GM23248 (cell line): ENCODE measurements at places on chromosomes 1 and 21. TPM values are rescaled to one million over a fixed set of nuclear protein-coding genes. Genes with fewer than 3 reads are reported as not detected.

The PADI2 gene
- 0.13 and 0.22 TPM in 2 replicates for total RNA-seq

- H3K4me3 ChIP-seq = no peak overlapping the region
- H3K27me3 ChIP-seq = no peaks in the 10 kb centered on the region
- peak; percentile 84 for DNase-seq
- H3K27ac ChIP-seq = no peak overlapping the region
- peaks cover 19% of the 10 kb centered on the region for H3K4me1 ChIP-seq
- no peaks in the 10 kb centered on the region for H3K36me3 ChIP-seq
Measured at GRCh38 chr1:172745014-172745413, 86.1 kb downstream of the FASLG start.

DNA sequence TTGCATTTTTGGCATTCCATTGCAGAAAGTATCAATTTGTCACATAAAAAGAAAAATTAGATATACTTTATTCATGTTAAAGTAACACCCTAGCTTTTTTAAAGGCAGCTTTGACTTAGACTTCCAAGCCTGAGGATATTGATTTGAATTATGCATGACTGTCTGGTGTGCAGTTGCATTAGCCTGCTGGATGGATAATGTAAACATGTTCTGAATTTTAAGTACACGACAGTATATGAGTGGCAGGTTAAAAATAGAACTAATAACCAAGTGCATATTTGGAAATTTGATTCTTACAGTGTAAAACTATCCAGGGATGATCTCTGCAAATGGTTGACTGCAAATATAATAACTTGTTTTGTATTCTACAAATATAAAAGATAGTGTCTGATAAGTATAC lies 124.0 kb downstream of the SYT14 start:
- no peak overlapping the region for H3K27ac ChIP-seq
- H3K4me1 ChIP-seq = no peaks in the 10 kb centered on the region
- H3K27me3 ChIP-seq = no peaks in the 10 kb centered on the region
- no peaks in the 10 kb centered on the region for H3K36me3 ChIP-seq

DNA sequence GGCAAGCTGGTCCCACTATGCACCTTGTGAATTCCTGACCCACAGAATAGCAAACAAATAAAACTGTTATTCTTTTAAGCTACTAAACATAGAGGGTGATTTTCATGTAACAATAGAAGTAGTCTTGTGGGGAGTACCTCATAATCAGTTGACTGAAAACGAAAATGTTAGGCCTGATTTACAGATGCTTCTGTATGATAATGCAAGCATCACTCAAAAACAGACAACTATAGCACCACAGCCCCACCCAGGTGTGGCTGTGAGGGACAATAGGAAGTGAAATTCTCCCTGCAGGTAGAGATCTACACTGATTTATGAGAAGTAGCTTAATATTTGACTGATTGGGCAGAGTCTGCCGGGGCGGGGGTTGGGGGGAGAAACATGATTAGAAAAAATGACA lies 26.5 kb upstream of the KRTAP19-8 start:
- no peak overlapping the region for H3K27ac ChIP-seq
- H3K27me3 ChIP-seq = no peaks in the 10 kb centered on the region
- no peak for DNase-seq

The FAM43B gene
- 0.11 TPM in 1 of 2 replicates, not detected in the other for total RNA-seq

- no peak overlapping the region for H3K4me3 ChIP-seq
- H3K27ac ChIP-seq = no peak overlapping the region
- peaks cover 13% of the 10 kb centered on the region for H3K4me1 ChIP-seq
- H3K36me3 ChIP-seq = no peaks in the 10 kb centered on the region; the same call in 1 of the 2 replicates
Measured at GRCh38 chr1:201136355-201137023, 9.5 kb upstream of the ASCL5 start.

The IQGAP3 gene
- 12.5 and 14.7 TPM in 2 replicates for total RNA-seq

- no peak overlapping the region for H3K4me3 ChIP-seq
- H3K4me1 ChIP-seq = no peaks in the 10 kb centered on the region
- H3K27ac ChIP-seq = no peak overlapping the region
- H3K27me3 ChIP-seq = peaks cover 6% of the 10 kb centered on the region; the same call in 1 of the 2 replicates
- no peak for DNase-seq
Measured at GRCh38 chr1:29355375-29355774, 119.1 kb downstream of the PTPRU start.

DNA sequence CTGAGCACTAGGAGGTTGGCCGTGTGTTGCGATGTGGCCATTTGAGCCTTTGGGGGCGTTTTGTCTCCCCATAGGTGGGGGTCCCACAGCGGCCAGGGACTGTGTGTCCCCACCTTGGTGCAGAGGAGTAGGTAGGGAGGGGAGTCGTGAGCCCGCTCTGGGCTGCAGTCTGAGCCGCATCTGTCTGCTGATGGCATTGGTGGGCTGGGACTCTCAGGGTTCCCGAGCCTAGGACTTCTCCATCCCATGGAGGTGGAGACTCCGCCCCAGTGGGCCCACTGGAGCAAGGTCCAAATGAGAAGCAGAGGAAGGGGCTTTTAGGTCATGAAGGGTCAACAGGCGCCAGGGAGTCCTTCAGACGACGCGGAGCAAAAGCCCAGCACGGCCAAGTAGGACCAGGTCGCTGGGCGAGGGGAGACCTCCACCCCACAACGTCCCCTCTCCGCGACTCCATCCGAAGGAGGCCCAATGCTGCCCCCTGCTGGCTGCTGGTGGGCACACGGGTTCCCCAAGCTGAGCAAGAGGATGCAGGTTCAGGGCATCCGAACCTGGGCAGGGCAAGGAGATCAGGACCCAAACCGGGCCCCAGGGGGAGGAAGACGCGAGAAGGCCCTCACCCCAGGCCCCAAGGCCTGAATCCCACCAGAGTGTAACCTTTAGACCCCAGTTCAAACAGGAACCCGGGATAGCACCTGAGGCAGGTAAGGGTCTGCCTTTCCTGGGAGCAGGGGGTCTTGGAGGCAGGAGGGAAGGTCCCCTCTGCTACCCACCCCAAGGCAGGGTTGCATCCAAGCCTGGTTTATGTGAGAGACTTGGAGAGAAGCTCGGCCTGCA lies 14.9 kb downstream of the TTC34 start:
- no peak overlapping the region for H3K4me3 ChIP-seq
- no peak overlapping the region for H3K27ac ChIP-seq
- no peaks in the 10 kb centered on the region for H3K36me3 ChIP-seq
- H3K27me3 ChIP-seq = no peaks in the 10 kb centered on the region
- DNase-seq = peak; percentile 4

GRCh38 chr1:8040586-8040985 lies 14.5 kb upstream of the ERRFI1 start:
- H3K36me3 ChIP-seq = no peaks in the 10 kb centered on the region
- peak; percentile 99 for DNase-seq
- peak overlapping the region; percentile 62 for H3K27ac ChIP-seq
- no peak overlapping the region for H3K4me3 ChIP-seq
- H3K4me1 ChIP-seq = peaks cover 12% of the 10 kb centered on the region

- no peaks in the 10 kb centered on the region for H3K36me3 ChIP-seq
- no peak overlapping the region for H3K27ac ChIP-seq
- H3K27me3 ChIP-seq = no peaks in the 10 kb centered on the region
- peaks cover 33% of the 10 kb centered on the region for H3K4me1 ChIP-seq
- peak; percentile 69 for DNase-seq
Measured at GRCh38 chr1:222821239-222821638, 6.4 kb downstream of the DISP1 start.

DNA sequence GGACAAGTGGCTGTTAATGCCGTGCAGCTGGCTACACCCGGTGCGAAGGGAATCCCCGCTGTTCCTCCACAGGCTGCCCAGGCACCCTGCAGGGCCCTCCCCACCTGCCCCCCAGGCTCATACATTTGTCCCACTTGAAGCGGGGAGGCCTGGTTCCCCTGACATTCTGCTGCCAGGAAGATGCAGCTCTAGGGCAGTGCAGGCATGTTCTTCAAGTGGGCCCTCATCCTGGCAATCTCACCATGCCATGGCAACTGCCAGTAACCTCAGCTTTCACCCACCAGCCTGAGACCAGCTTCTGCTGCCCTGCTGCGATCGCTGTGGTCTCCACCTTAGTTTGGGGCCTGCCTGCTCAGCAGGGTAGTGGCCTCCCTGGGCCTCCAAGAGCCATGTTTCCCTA lies 151.9 kb upstream of the COL6A1 start:
- H3K4me1 ChIP-seq = no peaks in the 10 kb centered on the region
- no peak overlapping the region for H3K27ac ChIP-seq
- no peak for DNase-seq
- no peaks in the 10 kb centered on the region for H3K36me3 ChIP-seq
- no peak overlapping the region for H3K4me3 ChIP-seq

DNA sequence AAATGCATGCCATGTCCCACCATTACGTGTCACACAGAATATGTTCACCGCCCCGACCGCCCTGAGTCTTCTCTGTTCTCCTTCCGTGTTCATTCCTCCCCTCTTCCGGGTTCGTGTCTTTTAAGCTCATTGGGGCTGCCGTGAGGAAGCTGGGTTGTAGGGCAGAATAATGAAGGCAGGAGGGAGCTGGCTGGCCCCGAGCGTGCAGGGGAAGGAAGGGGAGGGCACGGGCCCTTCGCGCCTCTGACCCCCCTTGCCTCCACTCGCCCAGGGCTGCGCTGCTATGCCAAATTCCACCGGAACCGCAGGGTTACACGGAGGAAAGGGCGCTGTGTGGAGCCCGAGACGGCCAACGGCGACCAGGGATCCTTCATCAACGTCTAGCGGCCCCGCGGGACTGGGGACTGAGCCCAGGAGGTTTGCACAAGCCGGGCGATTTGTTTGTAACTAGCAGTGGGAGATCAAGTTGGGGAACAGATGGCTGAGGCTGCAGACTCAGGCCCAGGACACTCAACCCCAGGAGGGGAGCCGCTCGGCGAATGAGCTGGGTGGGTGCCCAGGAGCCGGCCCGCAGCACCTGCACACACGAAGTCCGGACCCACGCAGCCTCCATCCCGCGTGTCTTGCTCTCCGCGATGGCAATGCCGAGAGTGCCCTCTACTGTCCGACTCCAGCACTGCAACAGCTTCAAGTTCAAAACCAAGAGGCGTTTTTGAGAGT lies 16.5 kb upstream of the AGTRAP start:
- no peaks in the 10 kb centered on the region for H3K36me3 ChIP-seq
- no peaks in the 10 kb centered on the region for H3K4me1 ChIP-seq
- H3K27me3 ChIP-seq = peaks cover 19% of the 10 kb centered on the region; the same call in 1 of the 2 replicates
- peak; percentile 64 for DNase-seq
- H3K27ac ChIP-seq = no peak overlapping the region

GRCh38 chr1:244214009-244214967 lies 163.2 kb downstream of the ZBTB18 start:
- H3K4me3 ChIP-seq = no peak overlapping the region
- no peak overlapping the region for H3K27ac ChIP-seq
- no peaks in the 10 kb centered on the region for H3K36me3 ChIP-seq
- H3K4me1 ChIP-seq = no peaks in the 10 kb centered on the region
- no peak for DNase-seq

GRCh38 chr1:91054780-91055481 lies 33.1 kb upstream of the ZNF644 start:
- H3K27me3 ChIP-seq = no peaks in the 10 kb centered on the region
- H3K4me3 ChIP-seq = no peak overlapping the region
- H3K4me1 ChIP-seq = no peaks in the 10 kb centered on the region

The CPLANE2 gene
- 9.7 and 16.5 TPM in 2 replicates for total RNA-seq

The FAM229A gene
- 1.1 and 3.2 TPM in 2 replicates for total RNA-seq

- no peak overlapping the region for H3K27ac ChIP-seq
- DNase-seq = no peak
- H3K4me3 ChIP-seq = no peak overlapping the region
- H3K36me3 ChIP-seq = peaks cover 32% of the 10 kb centered on the region
- no peaks in the 10 kb centered on the region for H3K27me3 ChIP-seq
Measured at GRCh38 chr1:111768023-111768422, 12.3 kb downstream of the DDX20 start.

DNA sequence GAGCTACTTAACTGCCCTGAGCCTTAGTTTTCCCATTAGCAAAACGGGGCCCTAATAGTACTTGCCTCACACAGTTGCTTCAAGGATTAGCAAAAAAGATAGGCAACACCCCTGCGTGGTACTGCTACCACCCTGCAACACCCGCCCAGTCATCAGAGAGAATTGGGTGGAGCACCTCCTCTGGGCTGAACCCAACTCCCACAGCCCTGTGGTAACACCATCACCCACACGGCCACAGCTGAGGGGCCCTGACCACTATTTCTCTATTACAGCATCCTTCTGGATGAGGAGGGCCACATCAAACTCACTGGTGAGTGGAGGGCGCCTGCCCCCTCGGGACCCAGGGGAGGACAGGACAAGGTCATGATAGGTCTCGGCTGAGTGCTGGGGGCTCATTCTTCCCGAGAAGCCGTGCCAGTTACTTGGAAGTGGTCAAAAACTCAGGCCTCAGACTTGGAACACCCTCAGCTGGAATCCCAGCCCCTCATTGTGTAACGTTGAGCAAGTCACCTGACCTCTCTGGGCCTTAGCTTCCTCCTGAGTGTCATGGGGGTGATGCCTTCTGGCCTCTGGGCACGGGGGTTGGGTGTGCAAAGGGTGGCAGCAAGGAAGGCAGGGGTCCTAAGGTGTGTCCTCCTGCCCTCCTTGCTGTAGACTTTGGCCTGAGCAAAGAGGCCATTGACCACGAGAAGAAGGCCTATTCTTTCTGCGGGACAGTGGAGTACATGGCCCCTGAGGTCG lies 24.6 kb downstream of the RPS6KA1 start:
- H3K27ac ChIP-seq = no peak overlapping the region
- H3K4me1 ChIP-seq = no peaks in the 10 kb centered on the region
- H3K4me3 ChIP-seq = no peak overlapping the region
- no peaks in the 10 kb centered on the region for H3K36me3 ChIP-seq

DNA sequence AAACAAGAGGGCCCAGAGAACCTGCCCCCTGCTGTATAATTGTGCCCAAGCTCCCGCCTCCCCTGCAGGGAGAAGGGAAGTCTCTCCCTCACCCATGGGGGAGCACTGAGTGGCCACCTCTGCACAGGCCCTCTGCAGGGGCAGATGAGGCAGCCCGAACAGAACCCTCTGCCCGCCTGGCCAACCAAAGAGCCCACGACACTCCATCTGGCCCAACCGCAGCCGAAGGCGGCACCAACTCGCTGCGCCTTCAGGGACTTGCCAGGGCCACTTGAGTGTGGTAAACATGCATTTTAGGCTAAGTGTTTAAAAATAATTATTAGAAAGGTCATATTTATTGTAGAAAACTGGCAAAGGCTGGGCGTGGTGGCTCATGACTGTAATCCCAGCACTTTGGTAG lies 34.6 kb upstream of the CCSAP start:
- H3K4me1 ChIP-seq = no peaks in the 10 kb centered on the region
- H3K27ac ChIP-seq = no peak overlapping the region
- DNase-seq = no peak
- H3K4me3 ChIP-seq = no peak overlapping the region

DNA sequence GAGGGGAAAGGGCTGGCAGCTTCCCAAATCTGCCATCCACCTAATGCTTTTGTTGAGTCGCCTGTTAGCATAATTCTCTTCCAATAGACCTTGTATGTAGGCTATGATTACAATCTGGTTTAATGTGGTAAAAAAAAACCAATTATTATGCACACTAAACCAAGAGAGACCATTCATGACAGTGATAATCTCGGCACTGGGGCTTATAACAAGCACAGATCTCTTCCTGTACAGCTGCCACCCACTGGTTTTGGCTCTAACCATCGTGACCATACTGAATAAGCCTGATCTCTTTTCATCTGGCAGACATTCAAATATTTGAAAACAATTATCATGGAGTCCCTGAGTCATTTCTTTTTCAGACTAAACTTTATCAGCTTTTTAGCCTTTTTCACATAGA lies 12.0 kb upstream of the SYT14 start:
- H3K27me3 ChIP-seq = no peaks in the 10 kb centered on the region
- peak; percentile 91 for DNase-seq
- peaks cover 19% of the 10 kb centered on the region for H3K4me1 ChIP-seq
